ENCODE measurements at places on chromosomes 3 and 15.

DNA sequence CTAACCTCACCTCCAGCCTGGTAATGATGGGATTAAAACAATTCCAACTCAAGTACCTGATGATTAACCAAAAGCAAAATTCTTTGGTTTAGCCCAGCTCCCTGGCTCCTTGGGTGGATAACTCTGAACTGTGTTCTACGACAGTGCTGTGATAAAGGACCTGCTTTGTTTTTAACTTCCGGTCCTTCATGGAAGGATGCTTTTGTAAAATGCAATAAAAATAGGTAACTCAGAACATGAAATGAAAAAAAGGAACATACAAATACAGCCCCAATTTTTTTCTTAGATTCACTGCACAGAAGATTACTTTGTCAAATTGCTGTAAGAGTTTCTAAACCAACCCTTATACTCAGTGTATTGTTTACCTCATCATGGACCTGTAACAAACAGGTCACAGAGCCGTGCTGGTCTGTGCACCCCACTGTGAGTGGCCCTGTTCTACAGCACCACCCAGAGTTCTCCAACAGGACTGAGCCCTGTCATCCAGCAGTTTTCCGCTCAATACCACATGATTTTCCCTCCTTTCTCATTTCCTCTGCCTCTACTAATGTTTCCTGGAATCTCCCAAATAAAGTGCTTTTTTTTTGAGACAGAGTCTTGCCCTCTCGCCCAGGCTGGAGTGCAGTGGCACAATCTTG lies 4.9 kb upstream of the PCYT1A start:
- no peak for DNase-seq

GRCh38 chr15:67138891-67139855 lies 73.8 kb downstream of the SMAD3 start:
- DNase-seq: no peak

DNA sequence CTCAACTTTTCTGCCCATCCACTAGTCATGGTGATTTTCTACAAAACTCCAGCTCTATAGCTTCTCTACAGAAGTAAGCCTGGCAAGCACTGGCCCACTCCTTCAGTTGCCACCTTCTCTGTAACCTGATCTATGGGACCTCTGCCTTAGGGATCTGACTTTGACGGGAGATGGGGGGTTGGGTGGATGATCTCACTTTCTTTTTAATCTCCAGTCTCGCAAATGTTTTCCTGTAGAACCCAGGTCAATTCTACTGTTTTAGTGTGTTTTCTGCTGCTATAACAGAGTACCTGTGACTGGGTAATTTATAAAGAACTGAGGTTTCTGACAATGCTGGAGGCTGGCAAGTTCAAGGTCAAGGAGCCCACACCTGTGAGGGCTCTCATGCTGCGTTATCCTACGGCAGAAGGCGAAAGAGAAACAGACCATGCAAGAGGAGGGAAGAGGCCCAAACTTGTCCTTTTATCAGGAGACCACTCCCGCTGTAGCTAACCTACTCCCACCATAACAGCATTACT lies 189.9 kb upstream of the THRB start:
- DNase-seq: no peak

DNA sequence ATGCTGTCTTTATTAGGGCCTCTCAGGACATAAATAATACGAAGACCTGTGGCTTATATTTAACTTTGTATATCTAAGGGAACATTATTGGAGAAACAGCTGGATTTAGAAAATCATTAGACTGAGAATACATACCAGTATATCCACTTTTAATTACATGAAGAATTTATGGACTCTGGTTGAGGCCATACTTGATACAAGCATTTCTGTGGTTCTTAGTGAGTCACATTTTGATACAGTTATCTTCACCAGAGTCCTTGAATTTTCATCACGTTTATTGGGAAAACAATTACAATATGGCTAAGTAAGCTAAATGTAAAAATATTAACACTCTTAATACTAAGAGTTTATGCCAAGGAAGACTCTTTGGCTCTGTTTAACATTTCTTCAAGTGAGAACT lies 9.9 kb downstream of the KIF23 start:
- no peak for DNase-seq

GRCh38 chr3:165390166-165390565 lies 194.0 kb upstream of the SLITRK3 start:
- DNase-seq: no peak

- no peak for DNase-seq
These were observed 37.4 kb downstream of the CPN2 start for GRCh38 chr3:194313560-194314387.

- no peak for DNase-seq
These were observed 39.2 kb upstream of the RBP1 start for GRCh38 chr3:139578783-139579182.

DNA sequence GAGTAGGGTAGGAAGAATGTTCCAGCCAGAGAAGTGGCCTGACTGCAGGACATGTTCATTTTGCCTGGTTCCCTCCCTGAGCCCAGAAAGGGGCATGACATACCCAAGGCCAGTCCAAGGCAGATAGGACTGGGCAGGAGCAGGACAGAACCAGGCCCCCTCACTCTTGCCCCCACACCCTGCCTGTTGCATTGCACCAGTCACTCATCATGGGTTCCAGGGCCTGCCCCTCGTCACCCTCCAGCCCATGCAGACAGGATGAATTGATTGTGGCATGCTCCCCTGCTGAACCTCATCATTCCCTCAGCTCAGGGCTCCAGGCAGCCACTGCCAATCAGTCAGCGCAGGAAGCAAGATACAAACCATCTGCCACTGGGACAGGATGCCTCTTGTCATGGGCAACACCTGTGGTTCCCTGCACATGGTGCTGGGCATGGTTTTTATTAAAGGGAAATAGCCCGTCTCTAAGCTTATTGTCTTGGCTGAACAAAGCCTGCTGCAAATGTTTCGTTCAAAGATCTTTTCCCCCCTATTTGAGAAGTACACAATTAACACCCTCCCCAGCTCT lies 48.9 kb downstream of the RASGRF1 start:
- DNase-seq: no peak

- DNase-seq: no peak
These were observed 5.2 kb upstream of the ZXDC start for GRCh38 chr3:126480861-126481260.

GRCh38 chr15:77505556-77505955 lies 84.9 kb downstream of the HMG20A start:
- DNase-seq: no peak

GRCh38 chr3:107632576-107632975 lies 109.8 kb downstream of the BBX start:
- no peak for DNase-seq

DNA sequence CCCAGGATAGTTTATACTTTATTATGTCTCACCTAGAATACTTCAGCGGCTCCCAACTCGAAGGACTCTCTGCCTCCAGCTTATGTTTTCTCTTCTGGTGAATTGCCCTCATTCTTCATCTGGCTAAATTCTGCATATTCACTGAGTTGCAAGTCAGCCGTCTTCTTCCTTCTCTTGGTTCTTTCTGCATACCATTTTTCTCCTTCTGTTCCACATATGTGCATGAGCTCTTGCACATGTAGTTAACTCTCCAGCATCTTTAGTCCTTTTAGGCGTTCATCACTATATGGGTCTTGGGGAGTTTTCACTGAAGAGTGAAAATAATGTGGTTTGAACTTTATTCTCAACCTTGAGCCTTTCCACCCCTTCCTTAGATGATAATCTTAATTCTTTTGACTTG lies 70.1 kb downstream of the AP4E1 start:
- no peak for DNase-seq

DNA sequence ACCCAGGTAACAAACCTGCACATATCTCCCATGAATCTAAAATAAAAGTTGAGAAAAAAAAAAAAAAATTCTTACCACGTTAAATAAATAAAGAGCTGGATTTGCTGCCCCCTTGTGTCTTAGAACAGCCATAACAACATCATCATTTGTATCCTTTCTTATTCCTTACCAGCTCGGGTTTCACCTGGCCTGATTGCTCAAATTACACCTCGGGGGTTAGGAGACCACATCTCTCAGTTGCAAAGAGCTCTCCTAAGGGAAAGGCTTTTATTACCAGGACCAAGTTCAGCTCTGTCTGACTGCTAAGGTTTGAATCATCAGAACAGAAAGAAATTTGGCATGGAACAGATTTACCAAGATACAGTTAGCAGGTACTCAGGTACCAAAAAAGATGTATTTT lies 25.8 kb upstream of the RPL39L start:
- no peak for DNase-seq

DNA sequence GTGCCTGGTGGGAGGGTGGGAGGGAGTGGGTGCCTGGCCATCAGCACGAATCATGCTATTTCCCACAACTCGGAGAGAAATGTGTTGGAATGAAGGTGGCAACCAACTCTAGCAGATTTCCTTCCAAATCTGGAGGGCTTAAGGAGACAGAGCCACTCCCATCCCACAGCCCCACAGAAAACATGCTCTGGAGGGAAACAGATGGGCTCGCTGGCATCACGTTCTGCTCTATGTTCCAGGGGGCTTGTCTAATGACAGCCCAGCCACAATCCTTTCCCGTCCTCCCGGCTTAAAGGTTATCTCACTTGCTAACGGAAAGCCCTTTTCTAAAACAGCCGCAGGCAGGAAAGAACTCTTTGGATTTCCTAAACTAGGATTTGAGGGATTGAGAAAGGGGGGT lies 65.3 kb downstream of the ADAMTS17 start:
- no peak for DNase-seq

- no peak for DNase-seq
These were observed 8.4 kb downstream of the KBTBD8 start for GRCh38 chr3:67006460-67006859.

GRCh38 chr15:78047761-78048627 lies 29.5 kb downstream of the TBC1D2B start:
- no peak for DNase-seq

GRCh38 chr3:54342676-54343075 lies 220.3 kb downstream of the CACNA2D3 start:
- no peak for DNase-seq

DNA sequence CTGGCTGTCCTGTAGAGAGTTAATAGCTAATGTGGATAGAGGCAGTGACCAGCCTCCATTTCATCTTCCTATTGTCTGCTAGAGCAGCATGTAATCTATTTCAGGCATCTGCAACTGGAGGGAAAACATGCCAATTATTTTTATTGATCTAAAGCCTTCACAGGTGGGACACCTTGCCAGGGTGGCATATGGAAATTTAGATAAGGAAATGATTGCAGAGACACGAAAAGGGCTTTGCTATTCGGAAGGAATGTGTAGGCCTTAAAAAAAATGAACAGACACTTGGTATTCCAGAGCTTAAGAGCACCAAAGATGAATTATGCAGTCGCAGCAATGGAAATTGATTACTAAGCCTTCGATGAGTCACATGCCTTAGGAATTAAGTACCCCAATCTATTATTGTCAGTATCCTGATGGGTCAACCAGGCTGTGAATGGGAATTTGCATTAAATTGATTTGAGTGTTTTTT lies 454.7 kb downstream of the SQOR start:
- no peak for DNase-seq

DNA sequence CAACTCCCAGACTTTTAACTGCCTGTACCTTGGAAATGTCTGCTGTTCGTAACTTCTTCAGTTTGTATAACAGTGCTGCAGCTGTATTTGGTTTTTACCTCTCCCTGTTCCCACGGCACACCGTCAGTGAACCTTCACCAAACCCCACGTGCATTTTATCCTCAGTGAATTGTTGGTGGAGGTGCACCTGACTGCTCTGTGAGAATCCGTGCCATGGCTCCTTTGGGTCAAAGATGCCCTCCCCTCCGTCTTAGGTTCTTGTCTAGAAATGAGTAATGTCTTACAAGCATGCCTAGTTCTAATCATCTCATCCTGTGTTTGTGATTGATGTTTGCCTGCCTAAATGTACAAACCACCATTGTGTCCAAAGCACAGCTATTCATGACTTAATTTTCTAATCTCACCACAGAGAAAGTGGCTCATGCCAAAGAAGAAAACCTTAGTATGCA lies 28.2 kb downstream of the TPM1 start:
- DNase-seq: no peak

DNA sequence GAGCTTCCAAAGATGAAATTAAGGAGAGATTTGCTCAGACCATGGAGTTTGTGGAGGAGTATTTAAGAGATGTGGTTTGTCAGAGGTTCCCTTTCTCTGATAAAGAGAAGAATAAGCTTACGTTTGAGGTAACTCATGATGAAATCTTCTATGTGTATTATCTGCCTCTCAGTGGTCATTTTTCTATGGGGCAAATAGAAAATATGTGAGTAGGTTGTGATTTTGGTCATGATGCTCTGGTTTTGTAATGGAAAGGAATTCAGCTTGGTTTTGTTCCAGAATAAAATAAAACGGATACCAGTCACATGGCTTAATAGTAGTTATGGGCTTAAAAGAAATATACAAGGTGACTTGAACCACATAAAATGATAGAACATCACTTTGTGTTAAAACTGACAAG lies 181.1 kb downstream of the ITPR1 start:
- no peak for DNase-seq

DNA sequence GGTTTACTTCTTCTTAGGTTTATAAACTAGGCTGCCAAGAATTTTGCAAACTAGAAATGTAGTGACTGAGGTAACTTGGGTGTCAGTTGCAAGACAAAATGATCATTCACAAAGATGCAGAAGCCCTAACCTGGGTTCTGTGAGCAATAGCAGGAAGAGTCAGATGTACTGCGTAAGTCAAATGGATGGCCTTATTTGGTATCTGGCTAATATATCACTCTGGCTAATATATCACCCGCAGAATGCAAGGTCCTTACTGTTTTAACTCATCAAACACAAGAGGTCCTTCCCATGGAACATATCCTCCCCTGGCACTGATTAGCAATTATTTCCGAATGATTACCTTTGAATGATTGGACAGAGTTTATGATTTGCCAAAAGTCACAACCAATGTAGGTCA lies 37.4 kb downstream of the RBMS3 start:
- no peak for DNase-seq

- DNase-seq: no peak
These were observed 23.7 kb upstream of the TBC1D21 start for GRCh38 chr15:73849641-73850040.

DNA sequence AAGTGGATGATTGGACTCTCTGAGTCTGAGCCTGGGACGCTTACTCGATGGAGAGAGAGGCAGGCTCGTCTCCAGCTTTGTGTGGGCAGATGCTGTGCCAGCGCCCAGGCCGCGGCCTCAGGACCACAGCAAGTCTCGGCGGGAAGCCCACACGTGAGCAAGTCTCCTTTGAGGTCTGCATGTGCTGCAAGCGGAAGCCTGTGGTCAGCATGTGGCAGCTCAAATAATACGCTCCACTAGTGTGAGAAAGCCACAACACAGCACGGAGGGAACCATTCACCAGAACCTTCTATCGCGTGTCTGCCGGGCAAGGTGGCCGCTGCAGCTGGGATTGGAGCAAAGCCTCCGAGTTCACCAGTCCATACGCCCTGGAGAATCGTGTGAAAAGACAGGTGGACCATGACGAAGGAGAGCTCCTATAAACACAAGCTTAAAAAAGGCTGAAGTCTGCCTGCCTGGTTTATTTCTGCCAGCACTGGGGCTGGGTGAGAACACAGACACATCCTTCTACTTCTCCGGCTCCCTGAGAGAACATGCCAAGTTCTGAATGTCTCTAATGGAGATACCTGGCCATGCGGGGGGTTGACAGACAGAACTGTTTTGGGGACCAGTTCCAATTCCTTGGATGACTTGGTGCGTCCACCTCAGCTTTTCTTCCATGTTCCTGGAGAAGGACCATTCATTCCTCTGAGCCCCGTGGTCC lies 82.0 kb upstream of the LRIG1 start:
- DNase-seq: peak; percentile 13

All from stimulated activated CD4-positive, alpha-beta T cell treated with anti-CD3 and anti-CD28 coated beads, Interleukin-4, amount 100 ng/mL, for 1 hour (primary cell).